ENCODE measurements at places on chromosomes 5 and 9. TPM values are rescaled to one million over a fixed set of nuclear protein-coding genes. Genes with fewer than 3 reads are reported as not detected.
A peak's percentile ranks its signal among the peaks of the same experiment; 100 is the strongest.

PCDHA1 gene
- not detected for total RNA-seq

- no peaks in the 10 kb centered on the region for H3K27me3 ChIP-seq
- DNase-seq: no peak
- no peaks in the 10 kb centered on the region for H3K4me1 ChIP-seq
These were observed 24.0 kb downstream of the GALNT10 start for GRCh38 chr5:154214371-154215106.

GRCh38 chr9:127388037-127388855 is 8.7 kb upstream of the SLC2A8 start:
- H3K4me1 ChIP-seq: no peaks in the 10 kb centered on the region
- no peaks in the 10 kb centered on the region for H3K36me3 ChIP-seq
- no peaks in the 10 kb centered on the region for H3K27me3 ChIP-seq

DNA sequence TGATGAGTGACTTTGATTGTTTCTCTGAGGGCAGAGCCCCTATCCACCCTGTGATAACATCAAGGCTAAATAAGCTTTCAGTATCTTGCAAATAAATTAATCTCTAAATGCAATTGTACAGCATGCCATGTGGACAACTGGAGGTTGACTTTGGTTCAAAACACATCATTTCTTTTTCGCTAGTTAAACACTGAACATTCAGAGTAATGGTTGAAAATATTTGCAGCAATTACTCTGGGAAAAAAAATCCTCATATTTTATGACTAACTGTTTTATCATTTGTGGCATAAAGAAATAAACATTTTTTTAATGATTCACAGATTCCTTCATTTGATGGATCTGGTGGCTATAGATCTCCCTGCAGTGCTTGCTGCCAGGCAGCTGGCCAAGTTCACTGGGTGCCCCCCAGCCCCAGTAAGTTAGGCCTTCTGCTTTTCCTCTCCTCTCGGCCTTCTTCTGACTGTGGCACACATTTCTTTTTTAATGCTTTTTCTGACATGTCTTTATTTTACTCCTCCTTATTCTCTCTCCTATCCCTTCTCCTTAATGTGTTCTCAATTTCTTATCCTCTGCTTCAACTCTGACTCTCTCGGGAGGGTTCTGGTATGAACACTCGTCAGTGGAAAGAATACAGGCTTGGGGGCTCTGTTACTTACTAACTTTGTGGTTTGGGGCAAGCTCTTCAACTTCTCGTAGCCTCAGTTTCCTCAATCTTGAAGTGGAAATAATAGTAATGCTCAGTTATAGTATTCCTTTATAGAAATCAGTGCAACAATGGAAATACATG is 69.6 kb downstream of the ADAMTSL1 start:
- H3K27ac ChIP-seq: no peak overlapping the region
- no peaks in the 10 kb centered on the region for H3K36me3 ChIP-seq
- H3K27me3 ChIP-seq: no peaks in the 10 kb centered on the region

DNA sequence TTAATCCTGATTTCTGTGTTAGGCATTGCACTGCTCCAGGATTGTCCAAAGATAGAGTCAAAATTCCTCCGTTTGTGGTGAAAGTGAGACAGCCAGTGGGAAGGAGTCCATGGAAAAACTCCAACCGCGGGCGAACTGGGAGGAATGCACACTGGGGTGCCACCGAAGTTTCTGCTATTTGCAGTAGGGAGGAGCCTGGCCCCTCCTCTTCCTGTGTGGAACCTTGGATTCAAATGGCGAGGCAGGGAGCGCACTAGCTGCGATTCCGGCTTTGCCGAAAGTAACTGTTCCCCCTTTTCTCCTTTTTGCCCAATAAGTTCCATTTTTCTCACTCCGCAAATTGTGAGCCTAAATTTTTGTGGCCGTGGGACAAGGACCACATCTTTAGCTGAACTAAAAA is 9.3 kb downstream of the BAAT start:
- DNase-seq: no peak
- H3K4me1 ChIP-seq: no peaks in the 10 kb centered on the region
- H3K4me3 ChIP-seq: no peak overlapping the region
- no peak overlapping the region for H3K27ac ChIP-seq

LCP2 gene
- total RNA-seq: 2.6 TPM

- H3K27me3 ChIP-seq: no peaks in the 10 kb centered on the region
- H3K36me3 ChIP-seq: no peaks in the 10 kb centered on the region
- DNase-seq: no peak
These were observed 599.0 kb downstream of the CSNK1G3 start for GRCh38 chr5:124110942-124111341.

SHOC1 gene
- total RNA-seq: 0.26 TPM

DNA sequence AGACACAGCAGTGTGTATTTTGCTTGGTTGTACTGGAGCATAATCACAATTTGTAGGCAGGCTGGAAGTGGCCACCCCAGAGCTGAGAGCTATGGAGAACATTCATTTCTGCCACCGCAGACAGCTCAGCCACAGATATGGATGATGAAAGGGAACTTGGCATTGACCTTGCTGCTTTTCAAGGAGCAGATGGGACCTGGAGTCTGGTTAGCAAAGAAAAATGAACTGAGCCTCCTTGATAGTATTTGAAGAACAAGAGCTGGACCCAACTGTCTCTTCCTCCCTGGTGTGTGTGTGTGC is 395.2 kb upstream of the ZNF462 start:
- H3K36me3 ChIP-seq: no peaks in the 10 kb centered on the region
- no peak overlapping the region for H3K4me3 ChIP-seq
- no peaks in the 10 kb centered on the region for H3K27me3 ChIP-seq
- no peak for DNase-seq
- no peak overlapping the region for H3K27ac ChIP-seq

DNA sequence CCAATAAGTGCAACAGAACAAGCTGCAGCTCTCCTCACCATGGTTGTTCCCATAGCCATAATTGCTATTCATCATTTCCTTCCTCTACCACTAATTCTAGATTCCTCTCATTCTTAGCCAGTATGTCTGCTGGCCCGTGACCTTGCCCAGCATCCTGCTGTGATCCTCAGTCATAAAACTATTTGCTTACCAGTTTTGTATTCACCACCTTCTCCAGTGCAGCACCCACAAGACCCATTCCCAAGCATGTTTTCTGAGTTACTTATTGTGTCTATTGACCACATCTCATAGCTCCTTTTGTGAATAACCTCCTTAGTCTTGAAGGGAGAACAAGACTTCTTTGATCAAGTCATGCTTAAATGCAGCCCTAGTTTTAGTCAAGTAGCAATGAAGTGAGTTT is 488.0 kb upstream of the CTNND2 start:
- no peak overlapping the region for H3K27ac ChIP-seq
- H3K36me3 ChIP-seq: no peaks in the 10 kb centered on the region
- no peak for DNase-seq
- no peak overlapping the region for H3K4me3 ChIP-seq

DNA sequence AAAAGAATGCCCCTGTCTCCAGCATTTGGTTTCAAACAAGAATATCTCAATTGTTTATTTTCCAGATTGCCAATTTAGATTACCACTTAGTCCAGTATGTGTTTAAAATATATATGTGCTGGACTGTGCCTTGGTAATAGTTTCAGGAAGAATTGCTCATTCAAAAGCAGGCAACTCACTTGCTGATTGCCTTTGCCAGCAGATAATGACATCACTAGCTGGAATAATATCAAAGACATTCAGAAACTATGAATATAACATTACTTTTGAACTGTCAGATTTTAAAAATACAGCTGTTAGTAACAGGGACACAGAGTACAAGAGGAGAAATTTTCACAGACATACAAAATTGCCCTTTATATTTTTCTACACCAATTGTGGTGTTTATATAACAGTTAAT is 96.0 kb upstream of the ITGA2 start:
- no peak overlapping the region for H3K4me3 ChIP-seq
- H3K27ac ChIP-seq: peak overlapping the region; percentile 27
- no peak for DNase-seq

DNA sequence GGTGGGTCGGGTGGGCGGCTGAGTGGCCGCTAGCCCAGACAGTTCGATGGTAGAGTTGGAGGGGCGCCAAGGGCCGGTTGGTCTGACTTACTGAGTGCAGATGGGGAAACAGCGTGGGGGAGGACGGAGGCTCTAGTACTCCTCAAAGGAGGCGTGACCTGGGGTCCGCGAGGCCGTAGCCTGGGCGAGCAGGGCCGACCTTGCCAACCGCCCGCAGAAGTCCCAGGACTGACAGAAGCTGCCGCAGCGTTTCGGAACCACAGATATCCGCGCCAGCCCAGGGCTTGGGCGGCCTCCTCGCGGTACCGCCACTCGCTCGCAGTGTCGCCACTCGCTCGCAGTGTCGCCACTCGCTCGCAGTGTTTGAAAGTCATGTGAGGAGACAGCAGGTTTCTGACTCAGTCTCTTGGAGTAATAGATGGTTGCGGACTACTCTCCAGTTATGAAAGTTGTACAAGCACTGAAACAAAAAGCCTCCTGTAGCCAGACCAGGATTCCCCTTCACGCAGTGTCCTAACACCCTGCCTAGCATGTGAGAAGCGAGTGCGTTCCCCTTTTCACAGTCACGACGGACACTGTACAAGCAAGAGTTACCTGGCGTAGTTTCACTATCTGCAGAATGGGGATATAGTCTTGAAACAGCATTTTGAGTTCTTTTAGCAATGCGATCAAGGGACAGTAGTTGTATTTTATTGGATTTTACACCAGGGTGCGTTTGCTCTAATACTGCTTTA is 674 bp downstream of the TMEM38B start:
- H3K4me1 ChIP-seq: peaks cover 18% of the 10 kb centered on the region
- peaks cover 12% of the 10 kb centered on the region for H3K27me3 ChIP-seq
- no peaks in the 10 kb centered on the region for H3K36me3 ChIP-seq
- peak overlapping the region; percentile 85 for H3K4me3 ChIP-seq
- peak overlapping the region; percentile 49 for H3K27ac ChIP-seq
- peak; percentile 68 for DNase-seq

- no peak overlapping the region for H3K27ac ChIP-seq
- no peaks in the 10 kb centered on the region for H3K36me3 ChIP-seq
- H3K4me3 ChIP-seq: no peak overlapping the region
- H3K27me3 ChIP-seq: no peaks in the 10 kb centered on the region
- no peaks in the 10 kb centered on the region for H3K4me1 ChIP-seq
These were observed 54.6 kb downstream of the ALG2 start for GRCh38 chr9:99167119-99167518.

GRCh38 chr5:75051217-75051751 is 1.1 kb downstream of the GCNT4 start:
- H3K4me3 ChIP-seq: no peak overlapping the region
- no peaks in the 10 kb centered on the region for H3K27me3 ChIP-seq
- H3K36me3 ChIP-seq: no peaks in the 10 kb centered on the region
- peaks cover 63% of the 10 kb centered on the region for H3K4me1 ChIP-seq

CLPTM1L gene
- 109 TPM for total RNA-seq

KCTD16 gene
- 3.4 TPM for total RNA-seq

DNA sequence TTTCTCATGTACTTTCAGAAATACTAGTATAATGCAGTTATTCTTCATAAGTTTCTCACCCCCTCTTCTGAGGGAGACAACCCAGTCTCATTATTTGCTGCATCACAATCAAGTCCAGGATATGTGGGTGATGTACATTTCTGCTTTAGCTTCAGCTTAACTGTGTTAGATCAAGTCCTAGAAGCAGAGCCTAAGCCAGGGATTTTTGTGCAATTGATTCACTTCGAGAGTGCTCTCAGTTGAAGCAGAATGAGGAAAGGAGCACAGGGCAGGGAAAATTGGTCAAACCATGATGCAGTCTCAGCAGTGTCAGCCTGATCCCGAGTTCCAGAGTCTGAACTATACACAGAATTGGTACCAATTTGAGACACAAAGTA is 15.1 kb downstream of the HNRNPK start:
- no peak overlapping the region for H3K4me3 ChIP-seq
- no peaks in the 10 kb centered on the region for H3K27me3 ChIP-seq
- DNase-seq: no peak
- no peaks in the 10 kb centered on the region for H3K36me3 ChIP-seq
- no peak overlapping the region for H3K27ac ChIP-seq

RAD50 gene
- total RNA-seq: 18.7 TPM

PTPRD gene
- total RNA-seq: 4.9 TPM

- no peak for DNase-seq
- H3K27me3 ChIP-seq: no peaks in the 10 kb centered on the region
- H3K36me3 ChIP-seq: peaks cover 2% of the 10 kb centered on the region
- no peak overlapping the region for H3K27ac ChIP-seq
These were observed 233.1 kb downstream of the RFK start for GRCh38 chr9:76161106-76161505.

DNA sequence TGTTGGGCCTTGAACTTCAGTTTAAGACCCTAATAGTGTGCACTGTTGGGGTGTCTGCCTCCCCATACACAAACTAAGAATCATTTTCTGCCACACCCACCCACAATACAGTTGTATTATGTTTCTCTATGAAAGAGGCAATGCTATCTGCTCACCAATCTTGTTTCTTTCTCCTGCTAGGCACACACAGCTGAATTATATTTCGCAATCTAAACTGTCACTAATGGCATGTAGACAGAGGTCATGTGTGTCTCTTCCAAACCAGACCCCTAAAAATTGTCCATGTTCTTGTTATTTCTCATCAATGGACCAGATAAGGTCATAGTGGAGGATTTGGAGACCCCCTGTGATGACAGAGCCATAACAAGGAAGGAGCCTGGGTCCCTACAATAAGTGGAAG is 57.3 kb downstream of the RIGI start:
- H3K27ac ChIP-seq: no peak overlapping the region
- H3K4me3 ChIP-seq: no peak overlapping the region
- no peaks in the 10 kb centered on the region for H3K27me3 ChIP-seq
- H3K36me3 ChIP-seq: peaks cover 5% of the 10 kb centered on the region

- no peak overlapping the region for H3K27ac ChIP-seq
- H3K4me1 ChIP-seq: no peaks in the 10 kb centered on the region
- H3K27me3 ChIP-seq: no peaks in the 10 kb centered on the region
- H3K36me3 ChIP-seq: no peaks in the 10 kb centered on the region
These were observed 38.4 kb upstream of the RNF130 start for GRCh38 chr5:180109920-180110319.

DNA sequence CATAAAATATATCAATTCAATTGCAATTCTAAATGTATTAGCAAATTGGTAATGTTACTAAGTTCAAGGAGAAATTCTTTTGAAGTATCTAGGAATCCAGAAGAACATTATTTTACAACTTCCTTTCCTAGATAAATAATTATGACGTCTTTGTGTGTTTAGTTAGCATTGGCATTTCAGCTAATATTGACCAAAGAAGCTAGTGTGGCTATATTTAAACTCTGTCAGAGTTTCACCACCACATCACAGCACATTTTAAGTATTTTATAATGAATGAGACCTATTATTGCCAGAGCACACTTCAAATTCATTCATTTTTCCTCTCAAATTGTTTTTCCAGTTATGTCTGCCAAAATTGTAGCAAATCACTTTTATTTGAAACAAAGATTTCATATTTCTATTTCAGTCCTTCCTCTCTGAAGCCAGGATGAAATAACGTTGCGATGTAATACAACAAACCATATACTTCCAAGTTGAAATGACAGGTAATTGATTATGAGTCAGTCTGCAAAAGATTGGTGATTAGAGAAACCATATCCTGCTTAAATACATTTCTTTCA is 18.9 kb downstream of the PLK2 start:
- no peak overlapping the region for H3K4me3 ChIP-seq
- no peaks in the 10 kb centered on the region for H3K36me3 ChIP-seq
- no peaks in the 10 kb centered on the region for H3K27me3 ChIP-seq
- peak overlapping the region; percentile 38 for H3K27ac ChIP-seq
- DNase-seq: no peak

GPR151 gene
- not detected for total RNA-seq

CORO2A gene
- total RNA-seq: 1.3 TPM

- H3K27ac ChIP-seq: no peak overlapping the region
- peaks cover 37% of the 10 kb centered on the region for H3K4me1 ChIP-seq
- no peak for DNase-seq
- H3K4me3 ChIP-seq: no peak overlapping the region
- H3K27me3 ChIP-seq: no peaks in the 10 kb centered on the region
These were observed 22.5 kb downstream of the LHFPL2 start for GRCh38 chr5:78626009-78626571.

GRCh38 chr5:32129074-32129598 is 45.0 kb downstream of the GOLPH3 start:
- H3K4me1 ChIP-seq: peaks cover 18% of the 10 kb centered on the region
- H3K27me3 ChIP-seq: no peaks in the 10 kb centered on the region
- peaks cover 4% of the 10 kb centered on the region for H3K36me3 ChIP-seq
- DNase-seq: no peak
- no peak overlapping the region for H3K4me3 ChIP-seq

Measured in body of pancreas (tissue), 4 donors.